SK-N-SH (cell line): ENCODE measurements at places on chromosomes 6 and 20.
A peak's percentile ranks its signal among the peaks of the same experiment; 100 is the strongest.

DNA sequence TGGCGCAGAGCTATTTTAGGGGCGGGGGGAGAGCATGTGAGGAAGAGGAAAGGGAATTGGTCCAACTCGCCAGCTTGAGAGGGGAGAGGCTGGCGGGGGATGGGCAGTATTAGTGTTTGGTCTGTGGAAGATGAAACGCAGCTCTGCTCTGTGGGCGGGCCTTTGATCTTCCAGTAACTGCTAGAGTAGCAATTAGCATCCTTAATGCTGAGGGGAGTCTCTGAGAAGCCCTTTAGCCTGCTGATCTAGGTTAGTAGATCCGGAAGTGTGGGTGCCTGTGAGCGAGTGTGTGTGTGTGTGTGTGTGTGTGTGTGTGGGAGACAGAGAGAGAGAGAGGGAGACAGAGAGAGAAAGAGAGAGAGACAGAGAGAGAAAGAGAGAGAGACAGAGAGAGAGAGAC, 117.2 kb upstream of the BACH2 start:
- peak; percentile 73 for DNase-seq

GRCh38 chr6:160767647-160768019, 65.6 kb downstream of the PLG start:
- no peak for DNase-seq

DNA sequence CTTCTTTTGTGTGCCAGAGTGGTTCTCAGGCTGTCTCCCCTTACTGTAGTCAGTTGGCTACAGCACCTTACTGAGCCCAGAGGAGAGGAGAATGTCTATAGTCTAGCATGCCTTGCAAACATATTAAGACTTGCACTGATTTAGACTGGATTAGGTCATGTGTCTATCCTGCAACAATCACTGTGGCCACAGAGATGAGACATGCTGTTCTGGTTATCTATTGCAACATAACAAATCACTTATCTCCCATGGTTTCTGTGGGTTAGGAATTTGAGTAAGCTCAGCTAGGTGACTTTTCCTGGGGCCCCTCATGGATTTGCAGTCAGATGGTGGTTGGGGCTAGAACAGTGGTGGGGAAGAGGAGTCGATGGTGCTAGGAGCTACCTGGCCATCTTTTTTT, 261.3 kb downstream of the SOD2 start:
- no peak for DNase-seq

DNA sequence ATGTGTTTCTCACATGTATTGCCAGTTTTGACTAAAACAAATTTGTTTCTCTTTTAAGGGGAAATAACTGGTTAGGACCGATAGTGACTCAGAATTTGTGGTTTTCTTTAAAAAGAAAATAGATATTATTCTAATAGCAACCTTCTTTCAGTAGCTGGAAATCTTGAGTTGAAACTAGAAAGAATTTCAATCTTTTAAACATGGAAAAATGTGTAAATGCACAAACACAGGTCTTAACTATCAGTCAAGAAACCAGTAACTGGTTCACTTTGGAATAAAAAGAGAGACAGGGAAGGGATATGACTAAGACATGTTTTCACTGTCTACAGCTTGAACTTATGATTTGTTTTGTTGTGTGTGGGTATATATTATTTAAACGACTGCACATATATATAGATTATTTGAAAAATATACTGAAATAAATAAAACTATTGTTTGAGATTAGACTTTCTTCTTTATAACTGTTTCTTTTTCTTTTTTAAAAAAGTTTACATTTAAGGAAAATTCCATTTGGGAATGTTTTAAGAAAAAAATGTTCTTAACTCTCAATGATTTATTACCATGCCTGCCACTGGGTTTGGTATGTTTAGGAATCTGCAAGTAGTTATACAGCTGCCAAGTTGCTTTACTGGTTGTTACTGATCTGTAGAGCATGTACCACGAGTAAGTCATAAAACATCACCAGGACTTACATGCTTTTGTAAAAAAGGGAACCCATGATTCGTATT, 753.3 kb upstream of the MARCKS start:
- no peak for DNase-seq

DNA sequence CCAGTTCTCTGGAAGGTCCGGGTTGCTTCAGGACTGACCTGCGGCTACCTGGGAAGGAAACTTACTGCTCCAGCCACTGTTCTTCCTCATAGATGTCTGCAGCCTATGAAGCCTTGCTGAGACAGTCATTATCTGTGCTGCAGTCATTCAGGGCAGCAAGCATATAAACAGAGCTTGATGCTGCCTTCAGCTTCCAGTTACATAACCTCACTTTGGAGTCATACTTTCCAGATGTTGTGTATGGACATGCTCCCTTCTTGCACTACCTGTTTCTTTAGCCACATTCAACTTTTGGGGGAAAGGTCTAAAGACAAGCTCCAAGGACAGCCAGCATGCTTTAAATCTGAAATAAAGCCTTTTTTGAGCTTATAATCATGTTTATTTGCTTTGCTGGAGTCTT, 98.1 kb downstream of the SLC24A3 start:
- DNase-seq: no peak

DNA sequence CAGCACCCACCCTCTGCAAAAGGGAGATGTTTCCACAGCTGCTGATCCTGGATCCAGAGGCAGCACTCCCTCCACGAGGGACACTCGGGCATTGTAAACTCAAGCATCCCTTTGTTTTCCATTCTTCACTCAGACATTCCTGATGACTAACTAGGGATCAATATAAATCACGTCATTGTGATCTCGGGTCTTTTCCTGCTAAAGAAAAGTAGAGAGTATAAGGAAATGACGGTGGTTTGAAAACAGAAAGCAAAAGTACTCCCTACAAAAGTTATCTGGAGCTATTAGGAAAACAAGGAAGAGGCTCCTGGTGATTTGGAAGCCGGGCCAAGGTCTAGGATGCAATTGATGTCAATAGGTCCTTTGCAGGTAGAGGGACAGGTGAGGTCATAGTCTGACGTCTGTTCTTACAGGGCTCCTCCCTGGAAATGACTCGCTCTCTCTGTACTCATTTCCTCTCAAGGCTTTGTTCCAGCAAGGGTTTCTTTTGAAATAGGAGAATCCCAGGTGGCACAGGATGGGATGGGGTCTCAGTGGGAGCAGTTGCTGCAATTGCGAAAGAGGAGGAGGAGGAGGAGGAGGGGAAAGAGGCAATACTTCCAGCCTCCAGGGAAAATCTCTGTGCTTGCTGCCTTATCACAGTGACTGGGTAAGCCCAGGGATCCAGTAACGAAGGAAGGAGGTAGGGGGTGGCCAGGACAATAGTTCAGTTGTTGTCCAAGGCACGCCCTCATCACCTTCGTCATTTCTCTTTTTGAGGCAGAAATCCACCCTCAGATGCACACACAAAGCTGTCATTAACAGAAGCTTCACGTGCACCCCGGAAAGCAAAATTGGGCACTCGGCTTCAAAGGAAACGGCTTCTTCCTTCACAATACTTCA, 222.8 kb downstream of the LY86 start:
- DNase-seq: no peak

DNA sequence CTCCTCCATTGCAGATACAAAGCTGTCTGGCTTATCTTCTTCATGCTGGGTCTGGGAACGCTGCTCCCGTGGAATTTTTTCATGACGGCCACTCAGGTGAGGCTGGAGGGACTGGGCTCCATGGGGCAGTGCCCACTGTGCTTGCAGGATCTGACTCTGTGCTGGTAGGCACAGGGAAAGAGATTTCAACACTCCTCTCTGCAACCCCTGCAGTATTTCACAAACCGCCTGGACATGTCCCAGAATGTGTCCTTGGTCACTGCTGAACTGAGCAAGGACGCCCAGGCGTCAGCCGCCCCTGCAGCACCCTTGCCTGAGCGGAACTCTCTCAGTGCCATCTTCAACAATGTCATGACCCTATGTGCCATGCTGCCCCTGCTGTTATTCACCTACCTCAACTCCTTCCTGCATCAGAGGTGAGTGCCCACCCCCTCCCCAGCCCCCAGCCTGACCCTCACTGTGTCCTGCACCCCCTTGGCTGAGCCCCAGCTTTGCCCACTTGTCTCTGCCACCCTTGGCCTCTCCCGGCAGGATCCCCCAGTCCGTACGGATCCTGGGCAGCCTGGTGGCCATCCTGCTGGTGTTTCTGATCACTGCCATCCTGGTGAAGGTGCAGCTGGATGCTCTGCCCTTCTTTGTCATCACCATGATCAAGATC, 6.1 kb downstream of the SLC29A1 start:
- no peak for DNase-seq

DNA sequence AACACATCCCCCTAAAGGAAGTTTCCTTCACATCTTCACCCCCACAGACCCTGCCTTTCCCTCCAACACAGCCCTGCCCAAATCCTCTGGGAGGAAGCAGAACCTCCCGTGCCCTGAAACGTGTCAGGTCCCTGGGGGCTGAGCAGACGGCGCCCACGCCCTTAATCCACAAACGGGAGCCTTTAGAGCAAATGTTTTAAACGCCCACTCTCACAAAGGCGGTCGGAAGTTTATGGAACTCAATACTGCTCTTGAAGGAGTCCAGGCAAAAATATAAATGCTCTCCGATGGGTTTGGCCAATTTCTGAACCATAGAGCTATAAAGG, 237.1 kb upstream of the AFDN start:
- DNase-seq: no peak

GRCh38 chr20:3741836-3742458, 9.5 kb downstream of the HSPA12B start:
- peak; percentile 58 for DNase-seq

- DNase-seq: no peak
Measured at GRCh38 chr6:16712931-16713484, 48.3 kb downstream of the ATXN1 start.

DNA sequence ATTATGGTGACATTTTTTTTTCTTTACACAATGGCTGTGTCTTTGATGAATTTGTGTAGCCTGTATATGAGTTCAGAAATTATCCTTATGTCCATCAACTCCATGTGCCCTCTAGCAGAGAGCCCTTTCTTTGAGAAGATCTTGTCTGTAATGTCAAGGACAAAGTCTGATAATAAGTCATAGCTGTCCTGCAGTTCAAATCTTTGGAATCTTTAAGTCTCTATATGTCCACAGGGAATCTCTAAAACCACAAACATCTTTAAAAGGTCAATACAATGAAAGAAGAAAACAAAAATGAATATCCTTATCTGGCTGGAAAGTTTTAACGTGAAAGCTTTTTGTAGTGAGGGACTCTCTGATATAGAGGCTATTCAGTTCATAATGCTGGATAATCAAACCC, 16.9 kb upstream of the TMEM14A start:
- no peak for DNase-seq

- DNase-seq: no peak
Measured at GRCh38 chr6:42441697-42442081, 10.0 kb downstream of the TRERF1 start.

DNA sequence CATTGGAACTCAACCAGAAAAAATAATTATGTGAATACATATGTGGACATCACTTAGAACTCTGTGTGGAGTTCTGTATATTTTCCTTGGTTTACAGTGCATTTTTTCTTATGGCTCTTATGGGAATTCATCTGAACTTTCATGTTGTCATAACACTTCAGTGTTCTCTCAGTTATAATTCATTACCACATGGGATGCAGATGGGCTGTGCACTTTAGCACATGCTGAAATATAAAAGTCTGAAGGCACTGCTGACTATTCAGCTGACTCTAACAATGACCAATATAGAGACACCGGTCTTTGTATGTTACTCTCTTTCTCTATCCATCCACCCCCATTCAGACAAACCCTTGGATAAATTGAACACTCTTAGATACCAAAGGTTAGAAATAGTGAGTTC, 29.3 kb downstream of the GRIK2 start:
- DNase-seq: no peak

DNA sequence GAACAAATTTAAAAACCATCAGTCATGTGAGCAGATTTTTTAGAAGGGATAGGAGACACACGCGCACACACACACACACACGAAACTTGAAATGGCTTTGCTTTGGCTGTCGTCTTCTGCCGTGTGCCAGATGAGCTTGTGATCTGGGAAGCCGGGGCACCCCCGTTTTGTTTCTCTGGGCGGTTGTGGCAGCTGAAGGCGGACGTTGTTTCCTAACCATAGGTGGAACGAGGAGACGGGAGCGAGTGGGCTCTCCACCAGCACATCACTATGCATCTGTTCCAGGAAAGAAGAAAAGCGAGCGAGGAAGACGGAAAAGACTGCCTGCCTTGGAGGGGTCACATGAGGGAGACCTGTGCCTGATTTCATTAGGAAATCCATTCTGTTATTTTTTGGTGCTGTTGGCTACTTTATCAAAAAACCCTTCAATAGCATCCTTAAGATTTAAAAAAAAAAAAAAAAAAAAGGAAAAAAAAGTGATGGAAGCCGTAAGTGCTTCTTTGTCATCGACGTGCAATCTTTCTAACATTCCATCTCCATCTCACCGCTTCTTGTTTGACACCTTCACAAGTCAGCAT, 142.1 kb downstream of the DTNBP1 start:
- no peak for DNase-seq

- no peak for DNase-seq
Measured at GRCh38 chr6:36413489-36414480, 26.3 kb upstream of the ETV7 start.

- DNase-seq: no peak
Measured at GRCh38 chr6:25899123-25899522, 25.1 kb upstream of the SLC17A3 start.

GRCh38 chr6:133166766-133167165, 74.4 kb upstream of the EYA4 start:
- no peak for DNase-seq

DNA sequence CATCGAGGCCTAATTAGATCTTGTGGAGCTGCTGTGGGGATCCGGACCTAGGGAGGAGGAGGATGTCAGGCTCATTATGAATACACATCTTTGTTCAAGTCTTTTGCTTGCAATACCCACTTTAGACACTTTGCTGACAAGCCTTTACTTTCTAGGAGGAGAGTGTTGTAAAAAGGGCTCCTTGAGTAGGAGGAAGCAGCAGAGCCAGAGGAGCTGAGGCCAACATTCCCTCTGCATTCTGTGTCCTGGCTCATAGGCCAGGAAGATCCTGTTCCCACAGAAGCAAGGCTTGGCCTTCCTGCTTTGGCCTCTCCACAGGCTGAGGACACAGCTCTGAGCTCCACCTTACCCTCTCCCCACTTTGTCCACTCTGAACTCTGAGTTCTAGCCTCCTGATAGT, 67.1 kb downstream of the TPD52L1 start:
- DNase-seq: no peak

GRCh38 chr20:59571551-59572314, 32.6 kb upstream of the PHACTR3 start:
- DNase-seq: peak; percentile 91

DNA sequence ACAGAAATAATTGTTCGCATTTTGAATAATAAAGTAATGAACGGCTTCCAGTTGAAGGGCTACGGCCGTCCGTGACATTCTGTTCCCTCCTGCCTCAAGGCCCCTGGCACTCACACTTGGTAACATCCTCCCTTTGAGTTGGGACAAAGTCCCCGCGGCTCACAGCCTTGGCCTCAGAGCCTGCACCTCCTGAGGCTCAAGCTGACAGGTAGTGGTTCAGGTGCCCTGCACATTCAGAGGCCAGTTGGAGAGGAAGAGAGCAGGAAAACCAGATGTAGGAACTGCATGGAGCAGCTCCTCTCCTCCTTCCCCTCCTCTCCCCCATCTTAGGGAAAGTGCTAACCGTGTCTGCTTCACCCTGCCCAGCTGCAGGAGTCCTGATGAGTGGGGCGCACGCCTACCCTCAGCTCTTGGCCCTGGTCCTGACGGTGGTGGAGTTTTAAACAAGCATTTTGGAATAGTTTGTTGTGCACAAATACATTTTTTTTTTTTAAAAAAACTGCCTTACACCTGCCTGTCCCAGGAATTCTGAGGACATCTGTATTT, 393.1 kb downstream of the SMOC2 start:
- no peak for DNase-seq
